ENCODE measurements at places on chromosomes 1 and 21.
A peak's percentile ranks its signal among the peaks of the same experiment; 100 is the strongest.

DNA sequence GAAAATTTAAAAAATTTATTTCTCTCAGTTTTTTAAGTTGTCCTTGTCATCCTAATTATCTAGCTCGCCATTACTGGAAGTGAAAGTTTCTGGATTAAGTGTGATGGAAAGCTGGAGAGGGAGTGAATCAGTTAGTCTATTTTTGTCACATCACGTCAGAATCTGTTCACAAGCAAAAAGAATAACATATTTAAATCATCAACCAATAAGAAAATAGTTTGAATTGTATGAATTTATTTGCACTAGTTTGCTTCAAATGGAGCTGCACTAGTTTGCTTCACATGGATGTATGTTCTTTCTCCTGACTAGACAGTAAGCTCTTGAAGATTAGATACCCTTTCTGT, 22.8 kb downstream of the PHC2 start:
- no peak for DNase-seq

GRCh38 chr1:147241934-147242448, 493 bp upstream of the CHD1L start:
- no peak for DNase-seq

DNA sequence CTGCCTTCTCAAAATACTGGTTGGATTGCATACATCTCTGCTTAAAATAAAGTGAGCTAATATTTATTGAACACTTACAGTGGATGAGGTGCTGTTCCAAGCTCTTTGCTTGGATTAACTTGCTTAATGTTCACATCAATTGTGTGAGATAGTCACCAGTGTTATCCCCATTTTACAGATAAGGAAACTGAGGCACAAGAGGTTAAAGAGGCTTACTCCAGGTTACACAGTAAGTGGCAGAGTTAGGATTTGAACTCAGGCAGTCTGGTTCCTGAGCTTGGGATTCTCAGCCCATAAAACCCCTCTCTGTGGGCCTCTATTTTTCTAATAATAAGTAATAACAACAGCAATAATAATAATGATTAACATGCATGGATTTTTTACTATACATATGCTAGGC, 13.6 kb upstream of the FAAH start:
- DNase-seq = no peak

DNA sequence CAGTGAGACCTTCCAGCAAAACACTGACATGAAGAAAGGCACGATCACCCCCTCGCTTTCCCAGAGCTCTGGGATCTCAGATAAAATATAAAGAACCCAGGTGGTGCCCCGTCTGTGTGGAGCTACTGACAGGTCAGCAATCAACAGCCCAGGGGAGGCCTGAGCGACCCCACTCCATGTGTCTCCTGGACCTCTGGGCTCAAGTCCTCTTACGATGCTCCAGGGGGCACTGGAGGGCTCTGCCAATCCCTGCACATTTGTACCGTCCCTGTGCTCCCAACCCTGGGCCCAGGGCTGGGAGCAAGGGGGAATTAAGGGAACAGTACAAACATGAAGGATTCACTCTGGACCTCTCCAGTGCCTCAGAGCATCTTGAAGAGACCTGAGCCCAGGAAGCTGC, 12.5 kb downstream of the S100A7A start:
- no peak for DNase-seq

GRCh38 chr1:219476116-219476515, 136.8 kb downstream of the ZC3H11B start:
- no peak for DNase-seq

DNA sequence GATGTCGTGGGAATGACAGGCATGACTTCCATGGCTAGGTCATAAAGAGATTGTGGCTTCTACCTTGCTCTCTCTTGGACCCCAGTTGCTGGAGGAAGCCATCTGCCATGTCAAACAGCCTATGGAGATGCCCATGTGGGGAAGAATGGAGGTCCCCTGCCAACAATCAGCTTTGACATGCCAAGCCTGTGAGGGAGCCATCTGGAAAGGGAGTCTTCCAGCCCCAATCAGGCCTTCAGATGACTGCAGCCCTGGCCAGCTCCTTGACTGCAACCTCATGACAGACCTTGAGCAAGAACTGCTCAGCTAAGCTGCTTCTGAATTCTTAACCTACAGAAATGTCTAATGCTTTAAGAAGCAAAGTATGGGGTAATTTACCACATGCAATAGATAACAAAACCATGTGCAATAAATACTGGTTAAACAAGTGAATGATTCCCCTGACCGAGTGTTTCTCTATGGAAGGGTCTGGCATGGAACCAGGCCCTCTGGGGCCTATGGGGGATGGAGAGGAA, 187.1 kb downstream of the HIVEP3 start:
- no peak for DNase-seq

- DNase-seq = peak; percentile 97
Measured at GRCh38 chr1:185156854-185157598, at the start of the genes SWT1 and TRMT1L. Gene SWT1, plus strand, starts transcription at chr1:185157167. Its CDS starts 3,675 bp downstream, at chr1:185160842. Gene TRMT1L, minus strand, starts transcription at chr1:185156953. Its CDS starts 241 bp downstream, at chr1:185156712.

DNA sequence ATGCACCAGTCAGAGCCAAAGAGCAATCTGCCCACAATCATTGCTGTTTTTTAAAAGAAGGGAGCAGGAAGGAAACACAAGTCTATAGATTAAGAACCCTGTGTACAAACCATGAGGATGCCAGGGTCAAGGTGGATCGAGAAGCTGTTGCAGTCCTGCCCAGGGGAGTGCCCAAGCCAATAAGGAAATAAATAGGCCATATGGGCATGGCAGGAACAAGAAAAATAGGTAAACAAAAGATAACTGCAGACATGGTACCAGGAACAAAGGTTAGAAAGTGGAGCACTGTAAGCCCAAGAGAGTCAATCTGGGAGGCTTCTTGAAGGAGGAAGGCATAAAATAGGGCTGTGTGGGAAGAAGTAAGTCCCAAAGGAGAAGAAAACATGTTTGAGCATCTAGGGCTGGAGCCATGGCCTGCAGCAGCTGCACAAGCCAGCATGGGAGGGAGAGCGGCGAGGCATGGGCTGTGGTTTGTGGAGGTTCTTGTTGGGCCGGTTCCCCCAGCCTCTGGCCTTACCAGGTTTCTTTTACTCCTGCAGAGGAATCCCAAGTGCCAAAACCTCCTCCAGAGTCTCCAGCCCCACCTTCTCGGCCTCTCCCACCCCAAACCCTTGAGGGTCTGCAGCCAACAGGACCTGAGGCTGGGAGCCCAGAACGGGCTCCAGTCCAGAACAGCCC, 13.6 kb downstream of the INAVA start:
- DNase-seq = no peak

GRCh38 chr1:58979677-58980076, 195.8 kb upstream of the JUN start:
- DNase-seq = no peak

- no peak for DNase-seq
Measured at GRCh38 chr1:66916320-66916719, 8.3 kb downstream of the DNAI4 start.

- no peak for DNase-seq
Measured at GRCh38 chr1:208085655-208086515, 158.3 kb downstream of the PLXNA2 start.

- no peak for DNase-seq
Measured at GRCh38 chr1:52554267-52554640, 1.4 kb upstream of the TUT4 start.
